GM23248 (cell line): ENCODE measurements at places on chromosomes 5 and 9. TPM values are rescaled to one million over a fixed set of nuclear protein-coding genes. Genes with fewer than 3 reads are reported as not detected.

DNA sequence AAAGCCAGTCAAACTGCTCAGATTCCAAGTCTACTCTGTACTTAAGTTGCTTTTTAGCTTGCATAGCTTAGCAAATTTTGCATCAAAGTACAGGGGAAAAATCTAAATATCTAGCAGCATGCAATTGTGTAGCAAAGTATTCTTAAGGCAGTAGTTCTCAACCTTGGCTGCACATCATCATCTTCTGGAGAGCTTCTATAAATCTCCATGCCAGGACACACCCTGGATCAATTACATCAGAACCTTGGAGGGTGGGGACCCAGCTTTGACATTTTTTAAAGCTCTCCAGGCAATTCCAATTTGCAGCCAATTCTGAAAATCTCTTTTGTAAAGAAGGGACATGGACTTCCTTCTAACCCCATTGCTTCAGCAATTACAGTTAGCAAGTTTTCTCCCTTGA, 187.5 kb downstream of the SNCAIP start:
- H3K27me3 ChIP-seq: no peaks in the 10 kb centered on the region
- H3K27ac ChIP-seq: no peak overlapping the region
- no peak for DNase-seq
- no peaks in the 10 kb centered on the region for H3K36me3 ChIP-seq

The GPX3 gene
- 4.2 and 4.4 TPM in 2 replicates for polyA plus RNA-seq

- peak overlapping the region; percentile 94 for H3K27ac ChIP-seq
- peaks cover 18% of the 10 kb centered on the region for H3K36me3 ChIP-seq
- H3K4me3 ChIP-seq: peak overlapping the region; percentile 99
- DNase-seq: no peak
- peaks cover 11% of the 10 kb centered on the region; the same call in 1 of the 2 replicates for H3K4me1 ChIP-seq
Measured at GRCh38 chr5:98768960-98769209, 4.6 kb upstream of the RGMB start.

GRCh38 chr9:87872079-87872624, 10.5 kb upstream of the SPATA31E1 start:
- peak; percentile 47 for DNase-seq
- H3K27me3 ChIP-seq: no peaks in the 10 kb centered on the region
- H3K4me3 ChIP-seq: no peak overlapping the region
- no peak overlapping the region for H3K27ac ChIP-seq
- no peaks in the 10 kb centered on the region for H3K4me1 ChIP-seq
